ENCODE measurements at places on chromosomes 7 and 10.

DNA sequence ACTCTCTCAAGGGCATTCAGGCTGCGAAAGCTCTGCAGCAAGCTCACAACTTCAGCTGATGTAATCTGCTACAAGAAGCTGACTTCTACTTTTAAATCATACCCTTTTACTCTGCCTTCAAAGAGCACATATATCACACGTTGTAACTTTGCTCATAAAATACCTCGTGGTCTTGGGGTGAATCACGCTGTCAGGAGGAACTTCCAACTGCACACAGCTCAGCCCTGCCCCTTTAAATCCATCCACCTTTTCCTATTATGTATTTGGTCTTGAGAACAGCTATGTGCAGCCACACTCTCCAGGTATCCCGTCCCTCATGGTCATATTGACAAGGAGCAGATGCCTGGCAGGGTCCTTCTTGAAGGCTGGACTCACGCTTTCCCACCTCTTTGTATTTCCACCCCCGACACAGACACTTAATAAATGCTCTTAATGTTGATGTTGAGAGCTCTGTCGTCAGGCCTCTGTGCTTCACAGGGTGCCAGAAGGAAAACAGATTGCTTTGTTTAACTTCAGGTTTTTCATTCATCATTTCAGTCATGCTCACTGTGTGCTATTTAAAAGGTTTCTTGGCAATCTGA, 47.6 kb downstream of the ICA1 start:
- H3K27ac ChIP-seq, result no peak overlapping the region
- no peaks in the 10 kb centered on the region for H3K4me1 ChIP-seq
- H3K27me3 ChIP-seq, result no peaks in the 10 kb centered on the region
- ATAC-seq, result no peak

DNA sequence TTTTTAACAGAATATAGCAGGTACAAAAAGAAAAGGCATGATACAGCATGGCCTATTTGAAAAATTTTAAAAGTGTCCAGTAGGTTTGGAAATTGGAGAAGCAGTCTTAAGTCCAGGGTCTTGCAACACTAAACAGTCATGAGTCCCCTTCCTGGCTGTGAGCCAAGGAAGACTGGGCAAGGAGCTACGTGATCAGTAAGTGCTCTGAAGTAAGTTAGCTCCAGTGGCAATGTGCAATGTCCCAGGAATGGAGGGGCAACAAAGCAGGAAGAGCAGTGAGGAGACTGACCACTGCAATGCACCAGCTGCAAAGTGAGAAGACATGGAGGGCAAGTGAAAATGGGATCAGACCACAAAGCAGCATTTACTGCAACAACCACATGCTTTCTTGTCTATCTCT, 72.9 kb upstream of the GRID1 start:
- ATAC-seq, result no peak
- H3K4me3 ChIP-seq, result no peak overlapping the region
- H3K36me3 ChIP-seq, result peaks cover 100% of the 10 kb centered on the region
- peak overlapping the region; percentile 8 for H3K27ac ChIP-seq

- peaks cover 39% of the 10 kb centered on the region for H3K4me1 ChIP-seq
- peak; percentile 23 for ATAC-seq
- H3K36me3 ChIP-seq, result peaks cover 7% of the 10 kb centered on the region
- H3K27me3 ChIP-seq, result no peaks in the 10 kb centered on the region
- H3K27ac ChIP-seq, result peak overlapping the region; percentile 53
These were observed 68.0 kb downstream of the GBF1 start for GRCh38 chr10:102313221-102313896.

DNA sequence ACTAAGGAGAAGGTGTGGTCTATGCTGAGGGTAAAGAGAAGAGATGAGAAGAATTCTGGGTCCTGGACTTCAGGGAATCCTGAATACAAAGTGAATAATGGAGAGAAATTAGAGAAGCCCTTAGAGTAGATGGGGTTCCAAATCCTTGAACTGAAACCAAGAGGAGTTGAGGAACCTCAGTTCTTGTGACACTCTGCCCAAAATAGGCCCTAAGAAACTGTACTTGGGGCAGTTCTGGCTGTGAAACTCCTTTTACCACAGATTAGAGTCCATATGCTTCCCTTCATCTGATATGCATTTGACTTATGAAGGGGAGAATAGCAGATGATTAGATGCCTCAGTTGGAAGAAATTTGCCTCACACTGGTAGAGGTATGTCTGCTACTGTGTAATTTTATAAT, 19.0 kb downstream of the TES start:
- H3K27me3 ChIP-seq, result no peaks in the 10 kb centered on the region
- H3K4me3 ChIP-seq, result no peak overlapping the region
- H3K36me3 ChIP-seq, result peaks cover 8% of the 10 kb centered on the region
- ATAC-seq, result peak; percentile 16
- H3K27ac ChIP-seq, result peak overlapping the region; percentile 13

GRCh38 chr7:18861514-18862118, 255.8 kb downstream of the TWIST1 start:
- H3K4me1 ChIP-seq, result no peaks in the 10 kb centered on the region
- H3K36me3 ChIP-seq, result no peaks in the 10 kb centered on the region
- ATAC-seq, result no peak

- no peak overlapping the region for H3K4me3 ChIP-seq
- no peak overlapping the region for H3K27ac ChIP-seq
- no peaks in the 10 kb centered on the region for H3K36me3 ChIP-seq
- H3K27me3 ChIP-seq, result peaks cover 12% of the 10 kb centered on the region
These were observed 66.2 kb upstream of the NME8 start for GRCh38 chr7:37782166-37782565.

DNA sequence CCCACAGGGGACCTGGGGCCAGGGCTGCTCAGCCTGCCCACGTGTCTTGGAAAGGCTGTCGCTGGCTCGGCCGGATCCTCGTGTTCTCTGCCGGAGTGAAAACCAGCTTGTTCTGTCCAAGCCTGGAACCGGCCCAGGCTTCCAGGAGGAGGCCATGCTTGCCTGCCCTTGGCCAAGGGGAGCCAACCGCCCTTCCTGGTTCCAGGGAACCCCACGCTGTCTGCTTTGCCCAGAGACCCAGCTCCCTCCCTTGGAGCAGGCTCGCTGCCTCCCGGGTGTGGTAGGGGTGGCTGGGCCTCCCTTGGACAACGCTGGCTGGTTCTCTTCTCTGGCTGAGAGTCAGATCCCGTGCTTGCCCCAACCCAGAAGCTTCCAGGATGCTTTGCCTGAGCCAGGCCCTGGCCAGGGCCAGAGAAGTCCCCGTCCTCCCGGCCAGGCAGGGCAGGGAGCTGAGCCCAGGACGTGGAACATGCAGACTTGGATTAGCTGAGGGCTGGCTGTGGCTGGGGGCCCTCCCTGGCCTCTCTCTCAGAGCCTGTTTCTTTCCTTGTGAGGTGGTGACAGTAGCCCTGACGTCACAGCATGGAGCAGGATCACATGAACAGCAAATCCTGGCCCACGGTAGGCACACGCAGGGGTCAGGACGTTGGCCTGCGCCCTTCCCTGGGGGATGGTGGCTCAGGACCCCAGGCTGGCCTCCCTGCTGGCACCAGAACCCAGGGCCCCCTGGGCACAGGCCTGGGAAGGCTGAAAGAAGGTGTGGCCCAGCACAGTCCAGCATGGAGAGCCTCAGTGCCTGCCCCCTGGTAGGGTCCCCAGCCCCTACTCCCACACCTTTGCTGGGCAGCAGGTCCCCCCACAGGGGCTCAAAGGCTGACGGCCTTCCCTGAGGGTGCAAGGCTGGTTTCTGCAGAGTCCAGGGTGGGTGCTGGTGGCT, 67.5 kb downstream of the PWWP2B start:
- H3K27ac ChIP-seq, result no peak overlapping the region
- no peak for ATAC-seq
- H3K4me1 ChIP-seq, result no peaks in the 10 kb centered on the region
- no peaks in the 10 kb centered on the region for H3K36me3 ChIP-seq
- H3K27me3 ChIP-seq, result no peaks in the 10 kb centered on the region

GRCh38 chr7:4204513-4205165, 477.5 kb upstream of the FOXK1 start:
- no peaks in the 10 kb centered on the region for H3K36me3 ChIP-seq
- ATAC-seq, result peak; percentile 62
- H3K27me3 ChIP-seq, result no peaks in the 10 kb centered on the region
- peak overlapping the region; percentile 59 for H3K4me3 ChIP-seq
- H3K4me1 ChIP-seq, result no peaks in the 10 kb centered on the region

GRCh38 chr7:146736446-146737190, 620.0 kb downstream of the CNTNAP2 start:
- no peaks in the 10 kb centered on the region for H3K36me3 ChIP-seq
- H3K27me3 ChIP-seq, result no peaks in the 10 kb centered on the region
- no peaks in the 10 kb centered on the region for H3K4me1 ChIP-seq
- no peak overlapping the region for H3K27ac ChIP-seq

- no peaks in the 10 kb centered on the region for H3K4me1 ChIP-seq
- H3K27ac ChIP-seq, result no peak overlapping the region
- no peaks in the 10 kb centered on the region for H3K36me3 ChIP-seq
- no peak for ATAC-seq
- no peaks in the 10 kb centered on the region for H3K27me3 ChIP-seq
- H3K4me3 ChIP-seq, result no peak overlapping the region
These were observed 151.0 kb upstream of the PRSS1 start for GRCh38 chr7:142598297-142598696.

All from activated T-helper 17 cell treated with anti-CD3 and anti-CD28 coated beads, Interleukin-2, amount 50 U/mL, for 72 hours (primary cell).